ENCODE measurements at places on chromosomes 4 and X.

DNA sequence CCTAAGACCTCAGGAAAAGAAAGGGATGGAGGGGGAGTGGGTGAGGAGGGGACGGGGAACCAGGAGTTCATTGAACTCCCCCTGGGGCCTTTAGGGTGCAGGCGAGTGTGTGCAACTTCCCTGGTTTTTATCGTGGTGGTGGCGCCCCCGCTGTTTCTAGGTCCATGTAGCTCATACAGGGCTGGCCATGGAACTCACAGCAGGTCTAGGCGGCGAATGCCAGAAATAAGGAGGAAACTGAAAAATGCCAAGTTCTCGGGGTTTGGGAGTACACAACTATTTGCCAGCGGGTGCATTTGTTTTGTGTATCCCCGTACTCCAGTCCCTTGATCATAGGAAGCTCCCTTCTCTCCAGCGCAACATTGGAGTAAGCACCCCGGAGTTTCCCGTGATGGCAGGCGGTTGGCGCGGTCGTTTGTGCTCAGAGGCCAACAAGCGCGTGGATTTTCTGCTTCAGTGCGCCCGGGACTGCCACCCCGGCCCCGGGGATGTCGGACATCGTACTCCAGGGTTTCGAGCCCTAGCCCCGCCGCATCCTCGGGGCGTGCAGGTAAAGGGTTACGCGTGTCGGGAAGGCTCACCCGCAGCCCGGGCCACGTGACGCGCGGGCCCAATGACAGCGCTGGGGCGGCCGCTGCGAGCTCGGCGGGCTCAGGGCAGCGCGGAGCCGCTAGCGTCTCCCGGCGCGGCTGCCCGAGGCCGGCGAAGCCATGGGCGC, 208.9 kb downstream of the NWD2 start:
- peak; percentile 81 for DNase-seq

DNA sequence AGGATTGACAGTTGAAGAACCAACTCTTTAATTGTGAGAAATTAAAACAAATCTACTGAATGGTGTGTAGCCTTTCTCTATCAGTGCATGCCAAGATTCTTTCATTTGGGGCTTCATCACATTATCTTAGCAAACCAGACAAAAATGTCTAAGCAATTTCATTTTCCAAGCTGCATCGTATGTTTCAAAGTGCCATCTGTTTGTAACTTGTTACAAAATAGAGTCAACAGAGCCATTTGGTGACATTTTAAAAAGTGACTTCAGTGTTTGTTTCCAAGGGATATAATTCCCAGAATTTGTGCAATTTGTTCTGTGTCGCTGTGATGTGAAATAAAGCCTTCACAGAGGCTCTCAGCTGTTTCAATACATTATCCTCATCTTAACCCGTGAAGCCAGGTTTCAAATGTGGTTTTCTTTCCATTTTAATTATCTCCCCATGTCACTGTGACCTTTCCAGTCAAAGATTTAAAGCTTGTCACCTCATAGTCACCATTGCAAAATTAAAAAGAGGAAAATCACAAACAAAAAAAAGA, 46.0 kb upstream of the C1QTNF7 start:
- no peak for DNase-seq

DNA sequence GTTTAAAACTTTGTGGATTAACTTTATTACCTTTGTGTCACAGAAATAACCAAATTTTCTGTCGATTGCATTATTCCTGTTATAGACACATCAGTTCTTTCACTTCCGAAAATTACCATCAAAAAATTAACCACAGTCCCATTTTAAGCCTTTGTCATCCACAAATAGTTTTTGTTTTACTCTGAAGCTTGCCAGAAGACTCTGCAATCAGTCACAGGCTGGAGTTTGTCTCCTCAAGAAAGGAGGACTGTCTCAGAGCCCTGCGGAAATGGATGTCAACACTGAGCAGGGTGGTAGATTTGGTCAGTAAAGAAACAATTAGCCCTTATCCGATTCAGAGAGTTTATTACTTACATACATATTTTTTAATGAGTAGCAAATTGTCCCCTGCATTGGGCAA, 20.1 kb upstream of the TCEAL4 start:
- DNase-seq = no peak

- DNase-seq = no peak
Measured at GRCh38 chr4:13711233-13711785, 83.8 kb upstream of the BOD1L1 start.

GRCh38 chr4:169241464-169241863, 29.3 kb downstream of the SH3RF1 start:
- DNase-seq = no peak

GRCh38 chr4:169988252-169988651, 37.9 kb downstream of the MFAP3L start:
- no peak for DNase-seq

All from kidney tubule cell (primary cell).